ENCODE measurements at places on chromosomes 2 and 18.

- no peak for DNase-seq
These were observed 16.4 kb downstream of the TET3 start for GRCh38 chr2:74001121-74001520.

DNA sequence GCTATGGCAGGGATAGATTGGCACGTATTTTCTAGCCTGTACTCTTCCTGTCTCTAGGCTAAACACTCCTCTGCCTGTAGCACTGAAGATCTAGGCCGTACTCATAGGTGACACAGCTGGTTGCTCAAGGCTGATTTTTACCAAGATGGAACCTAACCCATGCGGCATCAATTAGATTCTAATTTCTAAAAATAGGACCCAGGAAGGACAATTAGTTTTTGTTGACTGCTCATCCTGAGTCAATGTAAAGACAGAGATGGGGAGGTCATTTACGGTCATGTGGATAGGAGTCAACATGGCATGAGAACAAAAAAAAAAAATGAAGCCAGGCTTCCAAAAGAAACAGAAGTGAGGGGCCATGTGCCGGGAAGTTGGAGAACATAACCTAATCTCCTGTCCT, 360.7 kb upstream of the ETAA1 start:
- no peak for DNase-seq

GRCh38 chr2:1730015-1730927, 14.0 kb downstream of the PXDN start:
- no peak for DNase-seq

GRCh38 chr2:54979321-54980044, 70.8 kb downstream of the RTN4 start:
- no peak for DNase-seq

DNA sequence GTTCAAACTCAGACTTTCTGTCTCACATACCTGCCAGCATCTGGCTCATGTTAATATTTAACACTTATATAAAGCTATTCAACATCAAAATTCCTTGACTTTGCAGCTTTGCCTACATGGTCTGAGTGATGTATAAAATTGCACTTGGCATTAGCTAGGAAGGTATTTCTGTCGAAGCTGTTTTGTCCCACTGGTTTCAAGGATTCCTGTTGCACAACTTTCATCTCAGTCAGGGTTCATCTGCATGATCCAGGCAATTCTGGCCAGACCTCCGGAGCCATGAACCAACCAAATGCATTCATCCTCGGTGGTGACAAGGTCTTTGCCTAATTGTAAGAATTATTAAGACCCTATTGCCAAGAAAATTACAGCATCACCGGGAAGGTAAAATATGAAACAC, 185.4 kb downstream of the ZEB2 start:
- DNase-seq = no peak
